ENCODE measurements at places on chromosomes 5 and 9. TPM values are rescaled to one million over a fixed set of nuclear protein-coding genes. Genes with fewer than 3 reads are reported as not detected.

DNA sequence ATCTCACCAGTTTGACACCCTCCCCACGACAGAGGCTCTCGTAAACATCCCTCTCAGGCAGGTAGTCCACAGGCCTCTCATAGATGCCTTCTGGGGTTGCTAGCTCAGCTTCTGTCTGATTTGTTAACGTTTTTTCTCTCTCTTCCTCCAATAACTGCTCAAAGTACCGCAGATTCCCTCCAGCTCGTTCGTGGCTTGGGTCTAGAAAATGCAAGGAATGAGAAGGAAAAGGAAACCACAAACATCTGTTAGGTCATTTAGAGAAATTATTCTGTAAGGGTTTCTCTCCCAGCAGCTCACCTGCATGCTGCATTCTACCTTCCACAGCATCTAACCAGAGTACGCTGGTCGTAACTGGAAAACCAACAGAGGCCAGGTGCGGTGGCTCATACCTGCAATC is 18.5 kb downstream of the P4HA2 start:
- H3K27ac ChIP-seq = no peak overlapping the region
- peaks cover 91% of the 10 kb centered on the region for H3K36me3 ChIP-seq
- no peak overlapping the region for H3K4me3 ChIP-seq
- no peak for DNase-seq
- no peaks in the 10 kb centered on the region for H3K27me3 ChIP-seq

The TMEFF1 gene
- total RNA-seq = 1.7 TPM

The GABRA1 gene
- not detected for total RNA-seq

DNA sequence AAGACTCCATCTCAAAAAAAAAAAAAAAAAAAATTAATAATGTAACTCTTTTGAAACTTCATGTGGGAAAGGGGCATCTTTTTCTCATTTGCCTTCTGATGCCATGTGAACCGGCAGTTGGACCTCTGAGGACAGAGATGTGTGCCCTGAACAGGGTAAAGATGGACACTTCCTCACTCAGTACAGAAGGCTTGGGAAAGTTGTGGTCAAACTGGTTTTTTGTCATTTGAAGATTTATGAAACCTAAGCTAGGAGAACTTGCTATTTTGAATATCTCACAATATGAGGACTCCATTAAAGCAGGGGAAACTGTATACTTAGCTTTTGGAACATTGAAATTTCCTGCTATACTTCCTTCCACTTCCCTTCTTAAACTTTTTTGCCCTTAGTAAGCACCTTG is 147.5 kb upstream of the ALDH1B1 start:
- no peaks in the 10 kb centered on the region for H3K4me1 ChIP-seq
- no peak for DNase-seq
- no peaks in the 10 kb centered on the region for H3K36me3 ChIP-seq

DNA sequence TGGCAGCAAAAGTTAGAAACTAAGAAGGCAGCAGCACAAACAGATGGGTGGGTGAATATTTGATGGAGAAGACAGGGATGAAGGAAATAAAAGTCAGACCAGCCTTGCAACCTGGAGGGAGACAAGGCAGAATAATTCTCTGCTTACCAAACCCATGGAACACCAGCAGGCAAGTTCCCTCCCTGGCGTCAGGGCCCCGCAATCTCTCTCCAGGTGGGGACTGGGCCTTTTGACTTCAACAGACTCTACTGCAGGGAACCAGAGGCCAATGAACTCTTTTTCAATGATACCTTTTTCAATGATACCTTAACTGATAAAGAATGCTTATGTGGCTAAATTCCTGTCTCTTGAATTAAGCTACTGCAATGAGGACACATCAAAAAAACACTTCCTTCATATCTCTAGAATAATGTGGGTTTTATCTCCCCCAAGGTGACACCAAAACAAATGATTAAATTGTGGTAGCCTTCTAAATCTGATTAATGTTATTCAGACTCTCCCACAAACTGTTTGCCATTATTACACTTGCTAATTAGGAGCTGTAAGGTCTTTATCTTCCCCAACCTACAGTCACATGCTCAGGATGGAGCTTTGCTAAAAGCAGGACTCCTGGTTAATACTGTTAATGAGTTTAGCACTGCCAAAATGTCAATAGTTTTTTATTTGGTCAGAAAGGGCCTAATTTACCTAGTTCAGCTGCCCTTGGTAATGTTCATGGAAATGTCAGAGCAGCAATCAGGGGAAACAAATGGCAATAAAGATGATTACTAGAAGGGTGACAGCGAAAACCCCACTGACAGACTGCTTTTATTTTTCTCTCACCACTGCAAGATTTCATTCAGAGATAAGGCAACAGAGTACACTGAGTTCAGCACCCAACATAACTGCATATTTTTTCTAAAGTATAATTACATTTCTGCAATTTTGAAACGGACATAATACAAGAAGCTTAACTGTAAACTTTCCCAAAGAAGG is 165.5 kb downstream of the TSSK1B start:
- H3K4me3 ChIP-seq = no peak overlapping the region
- no peak for DNase-seq
- no peaks in the 10 kb centered on the region for H3K27me3 ChIP-seq

- H3K36me3 ChIP-seq = no peaks in the 10 kb centered on the region
- no peak overlapping the region for H3K4me3 ChIP-seq
- no peaks in the 10 kb centered on the region for H3K27me3 ChIP-seq
- no peak overlapping the region for H3K27ac ChIP-seq
These were observed 307.1 kb downstream of the TLE1 start for GRCh38 chr9:81382281-81382680.

- peaks cover 57% of the 10 kb centered on the region for H3K36me3 ChIP-seq
- no peaks in the 10 kb centered on the region for H3K27me3 ChIP-seq
- no peak for DNase-seq
- H3K4me1 ChIP-seq = peaks cover 21% of the 10 kb centered on the region
- no peak overlapping the region for H3K27ac ChIP-seq
These were observed 34.2 kb upstream of the SMU1 start for GRCh38 chr9:33110686-33111085.

- H3K36me3 ChIP-seq = no peaks in the 10 kb centered on the region
- no peaks in the 10 kb centered on the region for H3K27me3 ChIP-seq
- H3K27ac ChIP-seq = no peak overlapping the region
- DNase-seq = no peak
- H3K4me1 ChIP-seq = no peaks in the 10 kb centered on the region
- no peak overlapping the region for H3K4me3 ChIP-seq
These were observed 73.8 kb upstream of the SLC1A1 start for GRCh38 chr9:4416467-4416866.

DNA sequence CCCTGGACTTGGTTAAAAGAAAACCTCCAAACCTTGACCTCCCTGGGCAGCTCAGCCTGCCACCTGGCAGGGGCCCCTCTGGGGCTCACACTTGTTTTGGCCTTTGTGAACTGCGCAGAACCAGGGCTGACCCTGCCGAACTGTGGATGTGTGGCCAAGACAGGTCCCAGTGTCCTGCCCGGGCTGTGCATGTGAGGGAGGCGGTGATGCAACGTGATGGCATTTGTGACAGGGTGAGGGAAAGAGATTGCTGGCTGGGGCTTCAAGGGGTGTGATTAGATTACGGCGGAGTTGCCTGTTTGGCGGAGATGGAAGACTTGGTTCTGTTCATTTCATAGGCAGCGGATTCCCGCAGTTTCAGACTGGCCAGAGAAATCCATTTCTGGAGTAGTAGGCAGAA is 30.4 kb upstream of the NKX2-5 start:
- H3K27ac ChIP-seq = no peak overlapping the region
- H3K4me3 ChIP-seq = no peak overlapping the region
- no peaks in the 10 kb centered on the region for H3K4me1 ChIP-seq

DNA sequence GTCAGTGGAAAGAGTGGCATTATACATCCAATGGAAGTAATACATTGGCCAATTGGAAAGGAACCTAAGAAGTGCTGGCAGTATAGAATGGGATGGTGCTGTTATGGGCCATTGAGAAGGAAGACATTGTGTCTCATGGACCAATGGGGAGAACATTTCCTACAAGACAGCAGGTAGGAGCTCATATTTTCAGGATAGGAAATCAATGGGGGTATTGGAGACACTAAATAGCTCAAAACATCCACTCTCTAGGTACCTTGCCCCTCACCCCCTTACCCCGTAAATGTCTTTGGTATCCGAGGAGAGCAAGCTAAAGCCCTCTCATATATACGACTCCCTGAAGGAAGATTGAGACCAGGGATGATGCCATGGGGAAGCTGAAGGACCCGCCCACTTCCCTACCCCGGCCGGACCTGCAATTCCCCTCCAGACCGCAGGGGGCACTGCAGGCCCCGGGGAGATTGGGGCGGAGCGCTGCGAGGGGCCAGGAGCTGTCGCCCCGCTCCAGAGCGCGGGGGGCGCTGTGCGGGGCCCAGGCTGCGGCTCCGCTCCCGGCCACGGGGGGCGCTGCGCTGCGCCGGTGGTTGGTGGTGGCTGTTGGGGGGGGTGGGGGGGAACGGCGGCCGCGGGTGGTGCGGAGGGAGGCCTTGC is at the start of gene KDM3B:
Gene KDM3B, plus strand, starts transcription at position 615 of the 651 bp plus-strand sequence. CDS start 111 bp downstream, outside the sequence.
- no peaks in the 10 kb centered on the region for H3K27me3 ChIP-seq
- peaks cover 4% of the 10 kb centered on the region for H3K36me3 ChIP-seq
- no peak for DNase-seq
- H3K4me3 ChIP-seq = peak within 1 kb of the TSS; percentile 95

The PHF24 gene
- 0.78 TPM for total RNA-seq

The IL31RA gene
- 0.17 TPM for total RNA-seq

The PLAC8L1 gene
- not detected for total RNA-seq

The STKLD1 gene
- total RNA-seq = 0.26 TPM

DNA sequence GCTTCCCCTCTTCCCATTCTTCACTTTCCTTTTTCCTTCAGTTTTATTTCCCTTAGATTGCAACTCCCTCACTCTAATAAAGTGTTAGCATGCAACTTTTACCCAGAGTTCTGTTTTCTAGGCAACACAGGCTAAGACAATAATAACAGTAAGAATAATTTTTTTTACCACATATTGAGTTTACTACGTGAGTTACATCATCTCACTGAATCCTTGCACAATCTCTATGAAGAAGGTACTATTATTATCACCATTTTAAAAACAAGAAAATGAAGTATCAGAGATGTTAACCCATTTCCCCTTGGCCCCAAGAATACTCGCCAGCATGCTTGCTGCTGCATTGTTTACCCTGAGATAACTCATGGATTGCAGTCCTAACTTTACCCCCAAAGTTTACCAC is 53.7 kb upstream of the SMIM32 start:
- no peak for DNase-seq
- no peaks in the 10 kb centered on the region for H3K4me1 ChIP-seq
- H3K4me3 ChIP-seq = no peak overlapping the region
- no peaks in the 10 kb centered on the region for H3K27me3 ChIP-seq
- H3K27ac ChIP-seq = no peak overlapping the region
- no peaks in the 10 kb centered on the region for H3K36me3 ChIP-seq

GRCh38 chr5:1409381-1410110 is 35.7 kb downstream of the SLC6A3 start:
- H3K27ac ChIP-seq = no peak overlapping the region
- no peaks in the 10 kb centered on the region for H3K4me1 ChIP-seq
- DNase-seq = no peak
- no peak overlapping the region for H3K4me3 ChIP-seq
- no peaks in the 10 kb centered on the region for H3K36me3 ChIP-seq

- no peak for DNase-seq
- no peaks in the 10 kb centered on the region for H3K27me3 ChIP-seq
- H3K27ac ChIP-seq = no peak overlapping the region
- H3K4me1 ChIP-seq = peaks cover 4% of the 10 kb centered on the region
- H3K36me3 ChIP-seq = no peaks in the 10 kb centered on the region
These were observed 5.6 kb downstream of the HRH2 start for GRCh38 chr5:175663186-175664184.

DNA sequence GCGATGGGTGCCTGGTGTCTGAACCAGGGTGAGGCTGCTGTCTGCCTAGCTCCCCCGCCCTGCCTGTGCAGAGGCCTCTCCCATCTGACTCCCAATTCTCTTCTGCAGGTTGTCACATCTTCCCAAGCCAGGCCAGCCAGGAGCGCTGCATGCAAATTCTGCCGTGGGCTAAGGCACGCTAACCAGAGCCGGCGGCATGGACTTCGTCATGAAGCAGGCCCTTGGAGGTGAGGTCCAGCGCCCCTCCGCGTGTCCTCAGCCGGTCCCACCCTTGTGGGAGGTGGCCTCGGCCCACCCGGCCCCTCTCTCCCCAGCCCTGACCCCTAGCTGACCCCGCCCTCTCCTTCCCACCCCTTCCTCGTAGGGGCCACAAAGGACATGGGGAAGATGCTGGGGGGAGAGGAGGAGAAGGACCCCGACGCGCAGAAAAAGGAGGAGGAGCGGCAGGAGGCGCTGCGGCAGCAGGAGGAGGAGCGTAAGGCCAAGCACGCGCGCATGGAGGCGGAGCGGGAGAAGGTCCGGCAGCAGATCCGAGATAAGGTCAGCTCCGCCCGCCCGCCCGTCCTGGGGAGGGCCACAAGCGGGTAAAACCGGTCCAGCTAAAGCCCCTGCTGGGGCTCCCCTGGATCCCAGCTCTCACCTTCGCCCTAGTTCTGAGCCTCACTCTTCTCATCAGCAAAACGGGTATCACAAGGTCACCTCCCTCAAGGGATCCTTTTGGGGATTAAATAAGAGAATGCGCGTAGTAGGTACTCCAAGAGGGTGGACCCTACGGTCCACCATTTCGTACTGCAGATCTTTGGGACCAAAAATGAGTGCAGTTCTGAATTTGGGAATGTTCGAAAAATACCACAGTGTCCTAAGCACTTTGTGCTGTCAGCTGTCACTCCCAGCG is 7.4 kb downstream of the CPLX2 start:
- no peaks in the 10 kb centered on the region for H3K36me3 ChIP-seq
- no peak overlapping the region for H3K27ac ChIP-seq
- DNase-seq = no peak
- peaks cover 3% of the 10 kb centered on the region for H3K27me3 ChIP-seq

- no peak overlapping the region for H3K27ac ChIP-seq
- H3K4me1 ChIP-seq = no peaks in the 10 kb centered on the region
- DNase-seq = no peak
- no peaks in the 10 kb centered on the region for H3K36me3 ChIP-seq
These were observed 169.2 kb downstream of the MEF2C start for GRCh38 chr5:88713818-88714217.

- H3K4me1 ChIP-seq = no peaks in the 10 kb centered on the region
- H3K27me3 ChIP-seq = no peaks in the 10 kb centered on the region
- H3K36me3 ChIP-seq = no peaks in the 10 kb centered on the region
- no peak overlapping the region for H3K4me3 ChIP-seq
- DNase-seq = no peak
These were observed 19.3 kb downstream of the HK3 start for GRCh38 chr5:176879663-176880361.

DNA sequence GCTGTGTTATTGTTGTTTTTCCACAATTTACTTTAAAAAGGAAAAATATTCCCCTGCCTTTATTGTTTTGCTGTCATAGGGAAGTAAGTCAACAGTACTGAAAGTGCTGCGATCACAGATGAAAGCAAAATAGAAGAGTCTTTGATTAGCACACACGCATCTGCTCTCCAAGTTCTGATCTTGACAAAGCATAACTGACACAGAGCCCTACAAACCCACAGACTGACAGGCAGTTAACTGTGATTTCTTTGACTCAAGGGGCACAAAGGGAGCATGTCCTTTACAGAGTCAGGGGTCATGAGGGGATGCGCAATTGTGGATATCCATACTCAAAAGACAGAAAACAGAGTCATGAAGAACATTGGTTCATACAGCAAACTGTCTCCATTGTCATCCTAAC is 123.7 kb downstream of the SNCAIP start:
- H3K27ac ChIP-seq = no peak overlapping the region
- DNase-seq = no peak
- H3K4me3 ChIP-seq = no peak overlapping the region

Data from esophagus muscularis mucosa (tissue), 4 donors.